Epithelial cell of prostate (primary cell): ENCODE measurements at places on chromosomes 4 and X.

- DNase-seq, result no peak
Measured at GRCh38 chr4:3452376-3452775, 10.6 kb downstream of the HGFAC start.

- no peak for DNase-seq
Measured at GRCh38 chr4:98565681-98566301, 92.6 kb downstream of the TSPAN5 start.

GRCh38 chrX:13742397-13743176 lies 8.0 kb downstream of the OFD1 start:
- DNase-seq, result no peak

DNA sequence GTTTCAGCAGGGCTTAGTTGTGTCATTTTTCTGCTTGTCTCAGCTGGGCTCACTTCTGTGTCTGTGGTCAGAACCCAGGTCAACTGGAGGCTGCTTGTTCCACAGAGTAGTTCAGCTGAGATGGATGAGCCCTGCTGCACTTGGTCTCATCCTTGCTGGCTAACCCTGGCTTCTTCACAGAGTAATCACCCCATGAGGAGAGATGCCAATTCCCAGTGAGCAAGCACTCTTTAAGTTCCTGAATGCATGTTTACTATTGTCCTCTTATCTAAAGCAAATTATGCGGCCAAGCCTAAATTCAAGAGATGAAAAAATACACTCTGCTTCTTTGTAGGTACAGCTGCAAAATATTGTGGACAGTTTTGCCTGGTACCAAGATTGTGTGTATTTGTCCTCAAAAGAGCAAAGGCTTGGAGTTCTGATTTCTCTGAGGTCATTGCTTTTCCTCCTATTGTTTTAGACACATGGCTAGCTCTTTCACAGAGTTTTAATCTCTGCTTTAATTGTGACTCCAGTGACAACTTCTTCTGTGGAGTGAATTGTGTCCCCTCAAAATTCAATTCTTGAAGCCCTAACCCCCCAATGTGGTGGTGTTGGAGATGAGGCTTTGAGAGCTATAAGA lies 236.6 kb upstream of the ANKRD50 start:
- no peak for DNase-seq

DNA sequence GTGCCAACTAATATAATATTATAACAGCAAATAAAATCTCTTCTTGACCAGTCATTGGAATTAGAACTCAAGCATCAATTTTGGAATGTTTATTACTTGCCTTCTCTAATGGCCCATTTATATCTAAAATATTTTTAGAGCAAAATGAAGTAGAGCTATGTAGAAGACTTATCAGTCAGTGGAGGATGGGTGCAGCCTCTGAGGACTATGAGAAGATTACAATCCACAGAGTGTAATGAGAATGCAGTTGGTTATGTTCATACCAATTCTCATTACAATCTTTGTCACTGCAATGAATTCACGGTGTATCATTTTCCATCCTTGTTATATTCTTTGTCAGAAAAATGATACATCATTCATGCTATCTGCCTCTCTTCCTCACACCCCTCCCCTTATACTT lies 878.1 kb downstream of the CENPC start:
- no peak for DNase-seq

- DNase-seq, result peak; percentile 93
Measured at GRCh38 chr4:52560844-52561280, 98.2 kb downstream of the USP46 start.

DNA sequence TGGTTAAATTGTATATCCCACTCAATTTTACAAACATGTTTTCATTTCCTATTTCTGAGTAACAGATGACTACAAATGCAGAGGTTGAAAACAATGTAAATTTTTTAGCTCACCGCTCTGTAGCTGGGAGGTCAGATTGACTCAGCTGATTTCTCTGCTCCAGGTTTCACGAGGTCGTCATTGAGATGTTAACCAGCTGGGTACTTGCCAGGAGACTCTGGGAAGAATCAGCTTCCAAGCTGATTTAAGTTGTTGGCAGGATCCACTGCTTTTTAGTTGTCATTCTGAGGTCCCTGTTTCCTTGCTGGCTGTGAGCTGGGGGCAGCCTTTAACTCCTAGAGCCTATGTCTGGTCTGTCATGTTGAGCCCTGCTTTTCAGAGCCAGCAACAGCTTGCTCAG lies 864.3 kb upstream of the AGA start:
- DNase-seq, result no peak

GRCh38 chr4:48375651-48376304 lies 34.4 kb downstream of the SLAIN2 start:
- peak; percentile 72 for DNase-seq

DNA sequence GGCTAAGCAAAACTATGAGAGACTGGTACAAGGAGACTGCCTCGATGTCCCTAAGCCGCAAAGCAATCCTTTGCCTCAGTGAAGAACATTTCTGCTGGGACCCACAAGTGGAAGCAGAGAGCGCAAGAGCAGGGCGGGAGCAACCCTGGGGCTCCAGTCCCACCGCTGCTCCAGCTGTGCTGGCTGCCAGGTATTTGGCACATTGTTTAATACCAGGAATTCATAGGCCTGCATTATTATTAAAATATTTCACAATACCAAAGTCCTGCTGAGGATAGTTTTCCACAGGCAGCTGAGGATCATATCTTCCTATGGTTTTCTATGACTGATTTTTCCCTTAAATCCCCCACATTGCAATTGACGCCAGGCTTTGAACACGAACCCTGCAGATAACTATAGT lies 163.5 kb upstream of the TLL1 start:
- DNase-seq, result no peak
